ENCODE measurements at places on chromosomes 2 and 18.
A peak's percentile ranks its signal among the peaks of the same experiment; 100 is the strongest.

DNA sequence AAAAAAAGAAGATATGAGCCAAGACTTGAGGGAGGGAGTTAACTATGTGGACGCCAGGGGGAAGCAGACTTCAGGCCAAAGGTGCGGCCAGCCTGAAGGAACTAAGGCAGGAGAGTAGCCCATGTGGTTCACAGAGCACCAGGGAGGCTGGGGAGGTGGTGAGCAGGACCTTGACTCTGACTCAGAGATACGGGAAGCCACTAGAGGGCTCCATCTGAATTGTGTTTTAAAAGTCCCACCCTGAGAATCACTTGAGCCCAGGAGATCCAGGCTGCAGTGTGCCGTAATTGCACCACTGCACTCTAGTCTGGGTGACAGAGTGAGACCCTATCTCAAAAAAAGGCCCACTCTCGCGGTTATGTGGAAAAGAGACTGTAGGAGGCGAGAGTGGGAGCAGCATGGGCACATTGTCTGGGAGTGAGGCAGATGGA is 12.3 kb downstream of the CEP192 start:
- DNase-seq: peak; percentile 44

DNA sequence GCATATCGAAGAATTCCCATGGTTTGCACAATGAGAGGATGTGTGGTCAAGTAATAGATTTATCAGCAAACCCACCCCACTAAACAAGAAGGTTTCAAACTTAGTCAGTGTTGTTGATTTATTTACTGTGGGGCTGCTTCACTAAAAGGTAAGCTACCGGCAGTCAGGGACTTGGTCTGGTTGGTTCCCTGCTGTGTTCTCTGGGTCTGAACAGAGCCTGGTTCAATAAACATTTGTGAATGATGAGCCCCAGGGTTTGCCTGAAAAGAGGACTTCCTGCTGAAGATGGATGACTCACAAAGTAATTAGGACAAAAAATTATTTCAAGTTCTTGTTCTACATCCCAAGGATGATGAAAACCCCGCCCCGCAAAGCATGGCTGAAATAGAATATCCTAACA is 108.3 kb downstream of the SPP2 start:
- DNase-seq: no peak

- DNase-seq: no peak
These were observed 57.4 kb upstream of the ACKR3 start for GRCh38 chr2:236512267-236512666.

- DNase-seq: no peak
These were observed 81.5 kb downstream of the STPG4 start for GRCh38 chr2:47073641-47074040.

DNA sequence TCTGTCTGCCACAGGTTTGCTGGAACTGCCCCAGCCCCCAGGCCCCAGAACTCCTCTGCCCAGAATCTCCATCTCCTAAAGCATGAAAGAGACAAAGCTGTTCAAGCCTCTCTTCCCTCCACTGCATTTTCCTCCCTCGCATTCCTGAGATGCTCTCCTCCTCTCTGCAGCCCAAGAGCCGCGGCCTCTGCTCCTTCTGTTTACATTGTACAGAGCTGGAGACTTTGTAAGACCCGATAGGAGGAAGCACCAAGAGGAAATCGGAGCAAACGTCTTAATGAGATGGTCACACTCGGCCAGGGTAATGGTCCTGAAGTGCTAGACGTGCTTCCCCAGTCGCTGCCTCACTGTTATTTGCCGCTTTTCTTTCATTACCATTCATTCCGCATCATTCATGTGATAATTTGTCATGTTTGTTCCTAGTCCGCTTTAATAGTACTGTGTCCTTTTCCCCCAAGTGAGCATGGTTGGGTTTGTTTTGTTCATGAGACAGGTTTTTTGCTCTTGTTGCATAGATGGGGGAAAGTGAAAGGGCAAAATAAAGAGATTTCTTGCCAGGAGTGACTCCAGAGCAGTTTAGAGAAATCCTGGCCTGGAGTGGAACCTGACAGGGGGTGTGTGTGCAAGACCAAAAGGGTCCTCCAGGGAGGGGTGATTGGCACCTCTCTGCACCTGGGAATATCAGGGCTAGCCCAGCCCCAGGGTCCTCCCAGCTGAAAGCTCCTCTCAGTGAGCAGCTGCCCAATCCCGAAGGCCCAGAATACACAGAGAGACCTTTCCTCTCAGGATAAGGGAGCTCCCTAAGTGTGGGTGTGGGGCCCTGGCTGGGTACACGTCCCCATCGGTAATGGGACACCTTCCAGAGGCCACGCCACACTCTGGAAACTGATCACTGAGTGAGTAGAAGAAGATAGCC is 44.9 kb upstream of the ID2 start:
- no peak for DNase-seq

- DNase-seq: no peak
These were observed 813 bp downstream of the NDC80 start for GRCh38 chr18:2572171-2572569.

GRCh38 chr18:12443551-12443950 is 35.8 kb downstream of the PRELID3A start:
- DNase-seq: no peak

- DNase-seq: no peak
These were observed 6.0 kb downstream of the CIAO1 start for GRCh38 chr2:96271995-96272394.

DNA sequence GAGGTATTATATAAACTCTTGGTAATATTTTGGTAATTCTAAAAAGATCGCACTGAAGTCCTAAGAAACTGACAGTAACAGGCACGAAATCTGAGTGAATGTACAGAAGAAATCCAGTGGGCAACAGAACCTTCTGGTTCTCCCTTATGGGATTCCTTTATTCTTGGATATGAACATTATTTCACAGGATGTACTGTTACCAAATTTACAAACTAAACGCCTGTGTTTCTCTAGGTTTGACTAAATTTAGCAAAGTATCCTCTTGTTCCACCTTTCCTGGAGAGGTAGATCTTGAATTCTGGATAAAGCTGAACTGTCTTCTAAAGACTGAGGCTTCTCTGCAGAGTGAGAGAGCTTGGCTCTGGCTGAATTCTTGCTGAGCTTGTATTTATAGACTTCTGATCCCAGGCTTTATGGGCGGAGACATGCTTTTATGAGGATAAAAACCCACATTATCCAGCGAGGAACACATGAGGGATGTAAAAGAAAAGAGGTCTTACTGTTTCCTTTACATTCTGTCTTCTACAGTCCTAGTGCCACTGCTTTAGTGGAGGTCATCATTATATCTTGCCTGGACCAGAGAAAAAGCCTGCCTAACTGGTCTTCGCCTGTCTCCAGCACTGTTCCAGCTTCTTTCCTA is 220.8 kb downstream of the CDH2 start:
- no peak for DNase-seq

- DNase-seq: no peak
These were observed 46.4 kb upstream of the NPAS2 start for GRCh38 chr2:100773538-100773937.

GRCh38 chr2:204560902-204561301 is 15.6 kb downstream of the PARD3B start:
- DNase-seq: no peak

GRCh38 chr2:59538398-59538911 is 1015.0 kb downstream of the BCL11A start:
- no peak for DNase-seq

GRCh38 chr2:63432373-63432772 is 155.9 kb downstream of the WDPCP start:
- DNase-seq: no peak

GRCh38 chr2:195686564-195686963 is 29.5 kb downstream of the SLC39A10 start:
- DNase-seq: no peak

GRCh38 chr2:8456151-8457091 is 225.4 kb upstream of the ID2 start:
- no peak for DNase-seq

DNA sequence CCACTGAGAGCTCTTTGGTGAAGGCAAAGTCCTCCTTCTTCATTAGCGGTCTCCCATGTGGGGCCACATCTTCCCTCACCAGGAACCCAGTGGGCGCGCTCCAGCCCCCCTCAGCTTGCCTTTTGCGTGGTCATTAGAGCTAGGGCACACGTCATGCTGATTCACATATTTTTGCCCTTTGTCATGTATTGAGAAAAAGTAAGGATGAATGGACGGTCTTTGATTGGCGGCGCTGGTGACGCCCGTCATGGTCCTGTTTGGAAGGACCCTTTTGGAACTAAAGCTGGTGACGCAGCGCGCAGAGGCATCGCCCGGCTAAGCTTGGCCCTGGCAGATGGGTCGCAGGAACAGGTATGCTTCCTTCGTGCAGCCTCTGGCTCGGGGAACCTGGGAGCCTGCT is 3.1 kb downstream of the SLC14A1 start:
- DNase-seq: no peak

DNA sequence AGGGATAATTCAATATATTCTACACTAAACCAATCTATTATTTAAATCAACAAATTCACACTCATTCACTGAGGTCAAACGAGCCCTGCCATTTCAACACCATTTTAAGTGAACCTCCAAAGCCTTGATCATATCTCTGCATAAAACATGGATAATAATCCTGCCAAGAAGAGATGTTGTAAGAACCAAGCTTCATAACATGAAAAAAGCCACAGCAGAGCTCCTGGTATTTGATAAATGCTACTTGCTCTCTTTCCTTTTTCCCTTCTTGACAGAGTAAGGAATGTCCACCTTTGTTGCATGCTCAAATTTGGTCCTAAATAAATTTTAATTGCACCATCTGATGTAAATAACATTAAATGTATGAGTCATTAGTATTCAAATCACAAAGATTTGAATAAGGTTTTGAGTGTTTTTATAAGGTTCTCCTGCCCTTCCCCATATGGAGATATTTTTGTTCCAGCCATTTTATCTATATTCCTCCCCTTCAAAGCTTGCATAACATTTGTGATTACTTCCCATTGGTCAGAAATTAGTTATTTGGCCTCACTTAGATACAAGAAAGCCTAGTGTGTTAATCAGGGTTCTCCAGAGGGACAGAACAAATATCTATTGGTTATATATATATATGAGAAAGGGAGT is 318.8 kb downstream of the RND3 start:
- no peak for DNase-seq

DNA sequence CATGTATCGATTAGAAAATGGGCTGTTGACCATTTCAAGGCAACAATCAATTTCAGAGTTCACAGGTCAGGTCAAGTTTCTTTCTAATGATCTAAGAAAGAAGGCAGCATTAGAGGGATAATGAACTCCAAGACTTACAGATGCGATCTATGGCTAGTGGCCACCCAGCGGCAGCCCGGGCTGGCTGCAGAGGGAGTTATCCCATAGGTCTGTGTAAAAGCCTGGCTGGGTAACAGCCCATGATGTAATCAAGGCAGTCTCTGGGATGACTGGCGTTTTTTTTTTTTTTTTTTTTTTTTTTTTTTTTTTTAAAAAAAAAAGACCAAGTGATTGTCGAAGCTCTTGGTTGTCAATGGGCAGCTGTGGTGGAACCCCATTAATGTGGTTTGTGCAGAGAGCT is 171.1 kb upstream of the SKOR2 start:
- no peak for DNase-seq

GRCh38 chr2:240468303-240469238 is 33.1 kb downstream of the GPC1 start:
- DNase-seq: no peak

DNA sequence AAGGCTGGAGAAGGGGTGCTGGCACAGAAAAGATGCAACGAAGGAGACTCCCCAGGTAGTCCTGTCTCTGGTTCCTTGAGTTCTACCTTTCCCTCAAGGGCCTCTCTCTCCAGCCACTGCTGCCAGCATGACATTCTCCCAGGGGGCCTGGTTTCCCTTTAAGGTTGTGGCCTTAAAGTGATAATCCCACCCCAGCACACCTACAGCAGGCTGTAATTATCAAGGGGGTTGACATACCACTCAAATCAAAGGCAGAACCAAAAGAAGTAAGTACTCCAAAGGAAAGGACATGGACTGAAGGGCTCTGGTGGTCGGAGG is 127.4 kb upstream of the MSH6 start:
- DNase-seq: no peak

- DNase-seq: no peak
These were observed 50.9 kb upstream of the AP1S3 start for GRCh38 chr2:223888251-223888650.

DNA sequence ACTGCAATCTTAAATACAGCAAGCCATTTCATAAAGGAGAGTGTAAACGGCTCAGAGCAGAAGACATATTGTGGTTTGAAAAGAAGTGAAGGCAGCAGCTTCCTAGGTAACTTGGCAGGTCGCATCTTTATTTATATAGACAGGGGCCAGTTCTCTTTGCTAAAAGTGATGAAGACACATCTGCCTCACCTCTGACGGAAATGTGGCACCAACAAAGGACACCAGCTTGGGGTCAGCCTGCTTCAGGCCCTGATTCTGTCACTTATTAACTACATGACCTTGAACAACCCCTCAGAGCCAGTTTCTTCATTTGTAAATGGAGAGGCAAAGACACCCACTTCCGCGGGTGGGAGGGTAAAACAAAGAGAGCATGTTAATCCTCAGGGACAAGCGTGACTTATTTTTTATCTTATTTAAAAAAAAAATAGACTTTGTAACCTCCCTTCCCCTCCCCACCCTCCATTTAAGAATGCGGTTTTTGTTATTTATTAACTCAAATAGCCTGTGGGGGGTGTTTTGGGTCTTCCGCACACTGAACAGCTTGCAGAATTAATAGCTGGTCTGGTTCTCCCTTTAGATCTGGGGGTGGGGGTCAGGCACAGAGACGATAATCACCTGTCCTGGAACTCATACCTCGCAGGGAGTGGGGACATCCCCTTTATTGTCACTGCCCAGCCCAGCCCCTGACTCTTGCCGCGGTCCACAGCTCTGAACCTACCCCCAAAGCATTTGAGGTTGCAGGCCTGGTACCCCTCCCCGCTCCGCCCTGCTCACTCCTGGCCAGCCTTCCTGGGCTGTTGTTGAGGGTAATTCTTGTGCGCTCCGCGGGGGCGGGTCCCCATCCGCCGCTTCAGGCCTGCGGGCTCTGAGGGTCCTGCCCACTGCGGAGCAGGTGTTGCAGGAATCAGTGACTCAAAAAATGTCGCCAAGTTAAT is 64.2 kb upstream of the TMEM17 start:
- no peak for DNase-seq

GRCh38 chr2:31581124-31581795 is 522 bp upstream of the SRD5A2 start:
- no peak for DNase-seq

DNA sequence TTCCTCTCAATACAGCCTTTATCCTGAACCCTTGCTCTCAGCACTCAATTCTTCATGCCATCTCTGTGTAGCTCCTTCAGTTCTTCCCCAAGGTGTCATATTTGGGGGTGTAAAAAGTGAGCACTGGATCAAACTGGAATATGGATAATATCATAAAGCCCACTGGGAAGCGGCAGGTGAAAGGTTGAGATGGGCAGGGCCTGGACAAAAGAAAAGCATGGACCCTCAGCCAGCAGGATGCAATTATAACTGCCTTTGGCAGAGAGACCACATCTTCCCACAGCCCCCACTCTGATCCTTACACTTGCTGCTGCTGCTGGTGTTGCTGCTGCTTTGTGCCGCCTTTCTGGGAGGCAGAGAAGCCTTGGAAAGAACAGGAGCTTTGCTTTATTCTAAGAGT is 31.2 kb upstream of the STPG4 start:
- no peak for DNase-seq

All from AG09319 (cell line).